ENCODE measurements at places on chromosomes 5 and 9.

DNA sequence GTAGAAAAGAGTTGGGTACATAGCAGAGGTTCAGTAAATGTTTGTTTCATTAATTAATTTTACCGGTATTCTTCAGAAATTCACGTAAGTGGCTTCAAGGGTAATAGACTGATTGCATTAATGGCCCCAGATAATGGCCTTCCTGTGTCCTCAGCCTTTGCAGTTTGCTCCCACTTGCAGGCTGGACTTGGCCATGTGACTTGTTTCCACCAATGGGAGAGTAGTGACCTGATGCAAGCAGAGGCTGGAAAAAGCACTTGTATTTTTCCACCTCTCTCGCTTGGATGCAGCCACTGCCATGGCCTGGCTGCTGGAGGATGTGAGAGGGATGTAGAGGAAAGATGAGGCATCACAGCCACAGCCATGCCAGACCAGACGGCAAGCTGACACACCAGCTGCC is 480.9 kb downstream of the CDK5RAP2 start:
- no peak for DNase-seq

- DNase-seq = no peak
These were observed 129.0 kb upstream of the HMHB1 start for GRCh38 chr5:143682929-143683386.

DNA sequence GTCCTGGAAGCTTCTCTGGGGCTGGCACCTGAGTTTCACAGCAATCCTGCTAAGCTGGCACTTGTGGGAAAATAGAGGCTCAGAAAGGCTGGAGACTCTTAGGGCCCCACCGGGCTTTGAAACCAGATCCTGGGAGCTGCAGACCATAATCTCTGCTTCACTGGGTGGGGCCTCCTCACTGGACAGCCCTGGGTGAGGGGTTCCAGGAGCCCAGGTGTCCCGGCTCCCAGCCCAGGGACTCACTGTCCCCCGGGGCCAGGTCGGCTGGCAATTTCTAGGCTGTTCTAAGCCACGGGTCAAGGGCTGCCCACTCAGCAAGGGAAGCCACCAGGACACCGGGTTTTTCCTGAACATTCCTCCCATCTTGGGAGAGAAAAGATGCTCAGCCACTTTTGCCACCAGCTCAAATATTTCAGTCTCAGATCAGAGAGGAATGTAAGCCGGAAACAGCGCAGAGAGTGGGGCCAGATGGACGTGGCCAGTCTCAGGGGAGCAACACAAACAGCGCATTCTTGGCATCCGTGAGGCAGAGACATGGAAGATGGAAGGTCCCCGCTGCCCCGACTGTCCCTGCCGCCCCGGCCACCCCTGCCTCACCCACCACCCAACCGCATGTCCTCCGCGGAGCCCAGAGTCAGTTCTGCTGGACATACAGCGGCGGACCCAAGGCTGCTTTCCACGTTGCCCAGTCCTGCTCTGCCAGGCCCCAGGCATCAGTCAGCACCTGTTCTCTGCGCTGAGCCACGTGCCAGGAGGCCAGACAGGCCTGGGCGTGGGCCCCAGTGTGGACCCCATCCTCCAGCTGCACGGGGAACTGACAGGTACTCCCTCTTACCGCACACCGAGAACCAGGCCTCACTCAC is 72.6 kb downstream of the VAV2 start:
- no peak for DNase-seq

DNA sequence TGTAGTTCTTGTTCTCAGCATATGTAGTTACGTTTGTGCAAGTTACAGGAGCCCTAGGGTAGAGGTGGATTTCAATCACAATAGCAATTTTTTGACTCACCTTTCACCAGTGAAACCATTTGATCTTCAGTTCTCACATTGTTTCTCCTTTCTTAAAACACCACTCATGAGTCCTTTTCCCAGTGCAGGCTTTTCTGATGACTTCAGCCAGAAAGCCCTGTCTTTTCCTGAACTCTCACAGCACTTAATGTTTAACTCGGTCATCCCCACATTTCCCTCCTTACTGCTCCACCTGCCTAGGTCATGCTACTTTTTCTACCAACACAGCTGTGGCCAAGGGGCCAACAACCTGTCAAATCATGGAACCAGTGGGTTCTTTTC is 37.9 kb downstream of the ARHGEF28 start:
- no peak for DNase-seq

GRCh38 chr9:35226651-35227050 is 64.8 kb downstream of the UNC13B start:
- DNase-seq = no peak

GRCh38 chr9:85258236-85258635 is 483.5 kb downstream of the AGTPBP1 start:
- no peak for DNase-seq

DNA sequence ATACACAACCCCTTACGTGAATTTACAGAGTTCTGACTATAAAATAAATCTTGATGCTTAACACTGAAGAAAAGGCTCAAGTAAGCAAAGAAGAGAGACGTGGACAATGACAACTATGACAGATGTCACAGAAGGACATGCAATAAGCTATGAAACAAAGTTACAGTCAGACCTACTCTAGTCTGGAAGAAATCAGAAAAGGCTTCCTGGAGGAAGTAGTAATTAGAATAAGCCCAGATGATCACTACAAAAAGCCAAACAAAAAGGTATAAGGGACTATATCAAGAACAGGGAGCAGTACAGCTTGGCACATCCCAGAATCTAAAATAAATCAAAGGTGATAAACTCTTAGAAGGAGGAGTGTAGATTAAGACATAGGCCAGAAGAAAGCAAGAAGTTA is 6.3 kb downstream of the FNIP1 start:
- DNase-seq = no peak

DNA sequence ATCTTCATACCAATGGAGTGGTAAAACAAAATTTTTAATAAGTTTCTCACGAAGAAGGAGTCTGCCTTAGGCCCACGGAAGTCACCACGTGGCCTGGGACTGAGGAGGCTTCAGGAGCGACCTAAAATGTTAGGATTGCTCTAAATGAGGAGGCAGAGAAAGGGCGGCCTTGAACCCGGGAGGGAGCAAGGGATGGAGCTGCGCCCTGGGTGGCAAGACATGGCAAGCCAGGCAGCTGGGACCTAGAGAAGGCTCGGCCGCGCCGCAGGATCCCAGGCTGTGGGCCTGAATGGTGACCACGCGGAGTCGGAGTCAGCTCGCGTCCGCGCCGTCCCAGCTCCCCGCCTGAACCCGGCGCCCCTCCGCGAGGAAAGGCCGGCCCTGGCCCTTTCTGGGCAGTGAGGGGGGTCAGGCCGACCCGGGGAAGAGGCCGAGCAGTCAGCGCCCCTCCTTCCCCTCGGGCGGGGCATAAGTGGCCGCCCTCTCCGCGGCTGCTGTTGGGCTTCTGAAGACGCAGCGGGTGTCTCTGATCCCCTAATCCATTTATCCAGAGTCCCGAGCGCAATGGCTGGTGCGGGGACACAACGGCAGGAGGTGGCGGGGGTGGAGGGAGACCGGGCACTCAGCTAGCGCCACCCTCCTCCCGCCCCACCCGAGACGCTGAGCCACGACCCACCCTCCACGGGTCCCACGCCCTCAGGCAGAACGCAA is 10.6 kb downstream of the IRX1 start:
- DNase-seq = no peak

- no peak for DNase-seq
These were observed 34.8 kb upstream of the RAPGEF1 start for GRCh38 chr9:131774636-131775035.

GRCh38 chr5:55625589-55625909 is 86.6 kb downstream of the SLC38A9 start:
- DNase-seq = no peak

DNA sequence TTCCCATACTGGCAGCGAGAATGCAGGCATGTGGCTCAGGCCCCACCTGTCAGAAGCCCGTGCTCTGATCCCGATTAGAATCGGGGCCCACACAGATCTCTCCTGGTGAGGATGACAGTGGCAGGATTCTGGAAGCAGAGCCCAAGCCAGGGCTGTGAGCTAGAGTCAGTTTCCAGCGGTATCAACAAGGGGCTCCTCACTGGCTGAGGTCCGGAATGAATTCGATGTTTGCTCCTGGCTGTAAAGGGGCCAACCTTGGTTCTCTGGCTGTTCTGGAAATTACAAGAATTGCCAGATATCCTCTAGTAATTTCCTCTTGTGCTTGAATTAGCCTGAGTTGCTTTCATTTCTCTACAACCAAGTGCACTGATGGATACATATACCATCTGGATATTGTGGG is 129.1 kb upstream of the SPRY4 start:
- no peak for DNase-seq

DNA sequence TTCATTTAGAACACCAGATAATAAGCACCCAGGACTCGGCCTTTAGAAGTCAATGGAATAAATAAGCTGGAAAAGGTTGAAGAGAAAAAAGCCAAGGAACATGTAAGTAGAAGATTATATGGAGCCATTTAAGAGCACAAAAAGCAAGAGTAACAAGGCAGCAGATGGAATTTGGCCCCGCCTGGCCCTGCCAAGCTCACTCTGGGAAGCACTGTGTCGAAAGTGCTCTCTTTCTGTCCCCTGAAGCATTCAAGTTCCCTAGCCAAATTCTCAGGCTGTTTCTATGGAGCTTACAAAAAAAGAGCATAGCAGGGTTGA is 73.0 kb upstream of the GPR151 start:
- DNase-seq = no peak

DNA sequence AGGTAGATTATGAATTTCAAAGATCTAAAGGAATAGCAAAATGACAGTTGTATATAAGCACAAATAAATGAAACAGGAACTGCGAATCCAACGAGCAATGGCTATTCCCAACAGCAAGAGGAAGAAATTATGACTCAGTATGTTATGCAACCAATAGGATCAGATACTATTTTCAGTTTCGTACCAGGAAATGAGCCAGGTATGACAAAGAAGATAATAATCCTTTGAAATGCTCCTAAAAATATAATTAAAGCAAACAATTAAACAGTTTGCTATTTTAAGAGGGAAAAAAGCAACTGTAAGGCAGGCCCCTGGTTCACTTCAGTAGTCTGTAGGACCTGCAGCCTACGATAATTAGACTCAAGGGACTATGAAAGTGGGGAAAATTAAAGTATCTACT is 58.9 kb downstream of the AUH start:
- no peak for DNase-seq

DNA sequence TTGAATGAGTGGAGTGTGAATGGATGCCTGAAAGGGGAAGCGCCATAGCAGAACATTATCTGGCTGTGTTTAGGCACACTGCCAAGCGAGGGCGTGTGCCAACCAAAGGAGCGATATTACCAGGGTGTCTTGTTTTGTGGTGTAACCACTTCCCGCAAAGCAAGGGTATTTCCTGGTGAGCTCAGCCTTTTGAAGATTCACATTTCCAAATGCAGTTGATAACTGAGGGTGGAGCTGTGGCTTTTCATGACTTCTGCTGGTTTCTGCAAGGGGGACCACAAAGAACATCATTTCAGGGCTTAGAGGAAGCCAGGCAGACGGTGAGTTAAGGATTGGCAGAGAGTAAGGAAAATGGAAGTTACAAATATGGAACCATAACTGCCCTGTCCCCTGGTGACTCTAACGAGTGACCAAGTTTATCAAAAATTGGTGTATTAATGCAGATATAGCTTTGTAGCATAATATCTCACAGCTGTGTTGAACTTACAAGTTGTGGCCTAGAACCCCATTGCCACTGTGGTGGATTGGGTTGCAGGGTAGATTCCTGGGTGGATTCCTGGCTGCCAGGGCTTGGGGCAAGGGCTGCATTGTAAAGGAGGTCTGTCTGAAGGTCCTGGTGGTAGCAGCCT is 71.4 kb downstream of the RALGPS1 start:
- peak; percentile 65 for DNase-seq

GRCh38 chr5:132474131-132474723 is 16.3 kb downstream of the IRF1 start:
- DNase-seq = no peak

GRCh38 chr5:30343707-30344106 is 849.8 kb upstream of the CDH6 start:
- no peak for DNase-seq

DNA sequence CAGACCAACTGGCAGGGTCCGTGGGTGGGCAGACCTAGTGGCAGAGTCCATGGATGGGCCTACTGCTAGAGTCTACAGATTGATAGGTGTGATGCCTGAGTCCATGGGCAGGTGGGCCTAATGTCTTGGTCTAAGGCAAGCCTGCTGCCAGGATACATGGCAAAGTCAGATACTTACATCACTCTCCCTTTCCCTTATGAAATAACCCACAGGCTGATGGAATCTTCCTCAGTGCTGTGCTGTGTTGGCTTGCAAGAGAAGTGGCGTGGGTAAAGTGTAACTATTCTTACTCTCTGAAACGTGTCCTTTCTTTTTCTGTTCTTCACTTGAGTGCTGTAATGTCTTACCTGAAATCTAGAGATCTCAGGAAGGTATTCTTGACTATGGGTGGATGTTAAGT is 67.3 kb upstream of the ADRB2 start:
- no peak for DNase-seq

- DNase-seq = no peak
These were observed 28.4 kb downstream of the ZFP62 start for GRCh38 chr5:180832638-180833068.

DNA sequence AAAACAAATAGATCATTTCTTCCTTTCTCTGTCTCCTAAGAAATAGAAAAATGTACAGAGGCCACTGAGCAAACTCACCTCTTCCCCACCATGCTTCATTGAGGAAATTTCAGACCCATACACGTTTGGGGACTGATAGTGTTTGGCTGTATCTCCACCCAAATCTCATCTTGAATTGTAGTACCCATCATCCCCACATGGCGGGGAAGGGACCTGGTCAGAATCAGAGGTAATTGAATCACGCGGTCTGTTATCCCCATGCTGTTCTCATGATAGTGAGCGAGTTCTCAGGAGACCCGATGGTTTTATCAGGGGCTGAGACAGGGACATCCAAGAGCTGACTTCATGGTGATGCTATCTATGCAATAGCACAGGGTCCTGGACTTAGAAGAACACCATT is 1655.8 kb downstream of the MAT2B start:
- no peak for DNase-seq

GRCh38 chr9:71721855-71722254 is 46.5 kb downstream of the CEMIP2 start:
- DNase-seq = no peak

GRCh38 chr9:70910598-70910997 is 210.8 kb downstream of the TRPM3 start:
- DNase-seq = no peak

- DNase-seq = no peak
These were observed 241.7 kb upstream of the KCNN2 start for GRCh38 chr5:114120166-114120565.

- DNase-seq = no peak
These were observed 19.9 kb downstream of the TNFSF8 start for GRCh38 chr9:114910541-114910940.

DNA sequence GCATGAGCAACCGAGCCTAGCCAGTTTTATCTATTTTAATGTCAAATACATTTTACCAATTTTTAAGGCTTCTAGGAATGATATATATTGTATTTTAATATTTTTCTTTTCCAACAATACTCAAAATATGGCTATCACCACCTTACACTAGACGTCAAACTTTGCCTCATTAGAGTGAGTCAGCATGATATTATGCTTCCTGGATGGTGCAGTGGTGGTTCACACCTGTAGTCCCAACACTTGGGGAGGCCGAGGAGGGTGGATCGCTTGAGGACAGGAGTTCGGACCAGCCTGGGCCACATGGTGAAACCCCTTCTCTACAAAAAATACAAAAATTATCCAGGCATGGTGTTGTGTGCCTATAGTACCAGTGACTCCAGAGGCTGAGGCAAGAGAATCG is 7.3 kb upstream of the CDC14B start:
- DNase-seq = no peak

Data from stimulated activated CD4-positive, alpha-beta T cell treated with anti-CD3 and anti-CD28 coated beads, Interleukin-4, amount 100 ng/mL, for 4 hours (primary cell).